ENCODE measurements at places on chromosomes 4 and X.
A peak's percentile ranks its signal among the peaks of the same experiment; 100 is the strongest.

DNA sequence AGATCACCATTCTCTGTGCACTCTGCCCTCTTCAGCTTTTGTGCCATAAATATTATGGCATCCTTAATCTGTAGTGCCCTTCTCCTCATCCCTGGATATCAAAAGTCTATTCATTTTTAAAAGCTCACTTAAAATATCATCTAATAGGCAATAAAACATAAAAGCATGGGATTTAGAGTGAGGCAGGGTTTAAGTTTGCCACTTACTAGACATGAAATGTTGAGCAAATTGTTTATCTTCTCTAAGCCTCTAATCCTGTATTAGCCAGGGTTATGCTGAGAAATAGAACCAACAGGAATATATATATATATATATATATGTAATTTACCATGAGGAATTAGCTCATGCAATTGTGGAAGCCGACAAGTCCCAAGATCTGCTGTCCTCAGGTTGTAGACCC is 472.4 kb upstream of the HS3ST1 start:
- DNase-seq = no peak

GRCh38 chr4:74039315-74039763 is 850 bp upstream of the CXCL3 start:
- DNase-seq = no peak

DNA sequence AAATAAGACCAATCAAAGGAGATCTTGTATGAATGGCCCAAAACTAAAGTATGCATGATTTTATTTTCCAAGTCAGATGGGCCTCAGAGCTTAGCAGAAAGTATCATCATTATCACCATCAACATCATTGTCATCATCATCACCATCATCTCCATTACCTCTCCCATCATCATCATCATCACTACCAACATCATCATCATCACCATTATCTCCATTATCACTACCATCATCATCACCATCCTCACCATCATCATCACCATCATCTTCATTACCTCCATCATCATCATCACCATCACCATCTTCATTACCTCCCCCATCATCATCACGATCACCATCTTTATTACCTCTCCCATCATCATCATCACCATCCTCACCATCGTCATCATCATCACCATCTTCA is 363.9 kb downstream of the DHRSX start:
- DNase-seq = no peak

DNA sequence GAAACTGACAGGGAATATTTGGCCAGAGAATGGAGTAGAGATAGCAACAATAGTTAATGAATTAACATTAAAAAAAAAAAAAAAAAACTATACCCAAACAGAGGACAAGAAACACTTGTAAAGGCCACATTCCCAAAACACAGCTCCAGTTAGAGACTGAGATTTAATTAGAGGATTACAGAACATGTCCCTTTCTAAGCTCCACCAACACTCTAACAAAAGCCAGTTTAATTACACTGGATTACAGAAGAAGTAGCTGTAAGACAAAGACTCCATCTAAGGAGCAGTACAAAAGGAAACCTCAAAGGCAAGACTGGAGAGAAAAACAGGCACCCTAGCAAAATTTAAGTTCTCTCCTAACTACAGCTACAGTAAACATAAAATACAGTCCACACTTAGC is 1247.7 kb upstream of the AGA start:
- DNase-seq = no peak

- no peak for DNase-seq
Measured at GRCh38 chrX:110600745-110601310, 194.8 kb downstream of the CHRDL1 start.

DNA sequence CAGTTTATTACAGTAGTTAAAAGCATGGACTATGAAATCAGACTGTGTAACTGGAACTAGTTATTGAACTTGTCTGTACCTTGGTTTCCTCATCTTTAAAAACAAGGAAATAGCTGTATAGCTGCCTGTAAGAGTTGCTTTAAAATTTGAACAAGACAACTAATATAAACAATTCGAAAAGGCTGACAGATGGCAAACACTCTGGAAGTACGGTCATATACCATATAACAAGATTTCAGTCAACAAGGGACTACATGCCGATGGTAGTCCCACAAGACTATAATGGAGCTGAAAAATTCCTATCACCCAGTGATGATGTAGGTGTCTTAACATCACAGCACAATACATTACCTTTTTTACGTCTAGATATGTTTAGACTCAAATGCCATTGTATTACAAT is 78.7 kb downstream of the CNOT6L start:
- no peak for DNase-seq

- no peak for DNase-seq
Measured at GRCh38 chr4:183700407-183700806, 41.3 kb downstream of the TRAPPC11 start.

DNA sequence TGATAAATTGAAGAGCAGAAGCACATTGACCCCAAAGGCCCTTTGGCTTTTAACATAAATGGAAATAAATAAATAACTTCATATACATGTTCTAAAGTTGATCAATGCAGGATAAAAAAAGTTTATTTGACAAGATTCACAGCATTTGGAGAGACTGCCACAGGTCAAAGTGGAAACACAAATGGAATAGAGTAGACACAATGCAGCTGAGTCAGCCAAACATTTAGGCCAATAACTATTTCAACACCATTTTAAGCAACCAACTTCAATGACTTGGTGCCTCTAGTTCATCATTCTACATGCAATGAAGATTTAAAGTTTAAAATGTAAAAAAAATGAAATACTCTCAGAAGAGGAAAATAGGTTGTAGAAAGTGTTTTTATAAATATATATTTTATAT is 365.2 kb downstream of the FAT4 start:
- no peak for DNase-seq

- peak; percentile 34 for DNase-seq
Measured at GRCh38 chrX:111098874-111099273, 2.9 kb downstream of the PAK3 start.

DNA sequence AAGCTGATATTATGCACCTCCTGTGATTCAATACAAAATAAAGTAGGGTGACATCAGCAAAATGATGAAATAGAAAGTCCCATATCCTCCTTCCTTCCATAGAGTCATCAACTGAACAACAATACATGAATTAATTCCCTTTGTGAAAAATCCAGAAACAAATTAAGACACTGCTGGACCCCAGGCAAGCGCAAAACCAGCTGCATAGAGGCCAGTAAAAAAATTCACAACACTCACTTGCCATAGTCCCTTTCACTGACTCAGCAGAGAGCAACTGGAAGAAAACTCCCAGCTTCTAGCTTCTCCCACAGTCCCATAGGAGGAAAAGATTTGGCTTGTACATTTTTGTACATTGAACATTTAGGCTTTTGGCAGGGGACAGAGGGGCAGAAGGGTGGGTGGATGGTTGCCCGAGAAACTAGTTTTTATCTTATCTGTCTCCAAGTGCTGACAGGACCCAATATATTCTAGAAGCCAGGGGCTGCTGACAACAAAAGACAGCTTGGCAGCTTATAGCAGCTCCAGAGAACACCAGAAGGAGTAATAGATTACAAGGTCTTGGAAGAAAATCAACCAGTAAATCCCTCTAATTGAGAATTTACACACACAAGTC is 124.6 kb downstream of the NDST3 start:
- DNase-seq = no peak

DNA sequence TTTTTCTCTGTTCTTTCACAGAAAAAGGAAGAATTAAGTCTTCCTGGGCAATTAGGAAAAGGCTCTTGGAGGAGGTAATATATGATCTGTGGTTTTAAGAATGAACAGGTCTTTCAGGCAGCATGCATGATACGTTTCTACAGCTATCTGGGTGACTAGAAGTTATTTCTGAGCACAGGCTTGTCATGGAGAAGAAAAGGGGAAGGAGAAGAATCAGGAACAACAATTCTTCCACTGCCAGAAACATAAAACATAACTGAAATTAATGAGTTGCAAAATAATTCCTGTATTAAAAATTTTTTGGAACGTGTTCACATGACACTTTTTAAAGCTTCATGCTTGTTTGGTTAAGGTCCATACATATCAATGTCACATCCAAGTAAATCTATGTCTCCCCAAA is 17.7 kb upstream of the STIM2 start:
- DNase-seq = no peak

DNA sequence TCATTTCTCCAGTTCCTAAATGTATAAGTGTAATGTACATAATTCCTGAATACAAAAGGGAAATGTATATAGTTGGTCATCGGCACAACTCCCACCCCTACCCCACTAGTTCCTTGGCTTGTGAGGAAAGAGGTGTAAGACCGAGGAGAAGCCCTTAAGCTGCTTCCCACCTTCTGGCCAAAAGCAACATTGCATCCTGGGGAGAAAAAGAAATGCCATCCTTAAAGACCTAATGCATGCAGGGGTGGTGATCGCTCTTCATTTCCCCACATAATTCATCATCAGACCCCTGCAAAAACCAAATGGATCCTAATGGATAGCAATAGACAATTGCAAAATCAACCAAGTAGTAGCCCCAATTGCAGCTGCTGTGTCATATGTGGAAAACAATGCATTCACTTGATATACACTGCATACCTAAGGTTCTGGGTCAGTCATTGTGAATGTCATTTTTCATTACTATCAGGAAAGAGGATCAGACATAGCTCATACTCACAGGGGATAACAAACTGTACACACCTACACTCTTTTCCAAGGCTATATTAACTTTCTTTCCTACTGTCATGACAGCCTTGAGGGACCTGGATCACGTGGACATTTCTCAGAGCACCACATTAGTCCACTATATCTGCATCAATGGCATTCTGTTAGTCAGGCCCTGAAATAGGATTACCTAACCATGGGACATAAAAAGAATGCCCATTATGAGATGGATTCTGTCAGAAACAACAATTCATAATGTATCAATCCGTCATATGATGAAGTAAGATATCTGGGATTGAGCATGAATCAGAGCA is 31.7 kb upstream of the NFXL1 start:
- DNase-seq = no peak

DNA sequence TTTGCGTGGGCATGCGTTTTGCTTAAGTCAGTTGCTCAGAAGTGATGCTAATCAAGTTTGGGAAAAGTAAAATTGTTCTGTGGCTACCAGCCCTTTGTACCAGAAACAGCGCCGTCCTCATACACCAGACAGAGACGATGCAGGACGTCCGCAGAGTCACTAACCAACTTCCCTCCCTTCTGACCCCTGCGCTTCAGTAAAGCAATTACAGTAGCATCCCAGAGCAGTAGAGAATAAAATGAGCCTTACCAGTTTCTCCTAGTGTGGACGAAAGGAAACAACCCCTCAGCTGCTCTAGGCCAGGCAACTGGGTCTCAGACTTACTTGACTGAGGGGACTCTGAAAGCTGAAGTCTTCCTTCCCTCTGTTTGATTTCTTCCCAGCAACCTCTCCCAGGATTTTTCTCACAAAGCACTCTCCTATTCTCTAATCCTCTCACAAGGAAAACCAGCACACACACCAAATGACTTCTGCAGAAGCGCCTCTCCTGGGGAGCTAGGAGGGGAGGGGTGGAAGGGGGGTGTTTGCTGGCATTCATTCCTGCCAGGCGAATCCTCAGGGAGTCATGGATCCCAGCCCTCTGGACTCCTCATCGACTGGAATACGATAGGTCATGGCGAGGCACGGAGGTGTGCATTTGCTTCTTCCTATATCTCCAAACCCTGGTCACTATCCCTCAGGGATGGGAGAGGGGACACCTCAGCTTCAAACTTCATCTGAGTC is 56.0 kb upstream of the MID1 start:
- DNase-seq = no peak

DNA sequence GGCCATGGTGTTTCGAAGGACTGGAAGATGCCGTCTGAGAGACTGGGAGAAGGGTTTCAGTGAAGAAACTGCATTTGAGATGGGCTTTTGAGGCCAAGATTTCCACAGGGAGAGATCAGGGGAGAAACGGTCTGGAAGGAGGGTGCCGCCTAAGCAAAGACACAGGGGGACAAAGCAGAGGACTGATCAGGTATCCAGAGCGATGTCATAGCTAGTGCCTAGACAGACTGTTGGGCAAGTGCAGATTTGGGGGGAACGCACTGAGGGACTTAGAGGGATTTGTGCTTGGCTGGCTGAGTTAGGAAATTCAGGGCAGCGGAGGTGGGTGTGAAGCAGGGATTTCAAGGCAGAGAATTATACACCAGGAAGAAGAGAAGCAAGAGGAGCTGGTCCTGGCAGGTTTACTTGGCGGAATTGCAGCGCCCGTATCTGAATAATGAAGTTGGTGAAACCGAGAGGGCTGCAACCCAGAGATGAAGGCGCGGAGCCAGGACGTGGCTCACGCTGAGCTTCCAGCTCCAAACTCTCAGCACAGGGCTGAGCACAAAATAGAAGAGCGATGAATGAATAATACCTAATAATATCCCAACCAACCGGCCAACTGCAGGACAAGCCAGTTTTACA is 106.9 kb downstream of the MAML3 start:
- DNase-seq = peak; percentile 22

DNA sequence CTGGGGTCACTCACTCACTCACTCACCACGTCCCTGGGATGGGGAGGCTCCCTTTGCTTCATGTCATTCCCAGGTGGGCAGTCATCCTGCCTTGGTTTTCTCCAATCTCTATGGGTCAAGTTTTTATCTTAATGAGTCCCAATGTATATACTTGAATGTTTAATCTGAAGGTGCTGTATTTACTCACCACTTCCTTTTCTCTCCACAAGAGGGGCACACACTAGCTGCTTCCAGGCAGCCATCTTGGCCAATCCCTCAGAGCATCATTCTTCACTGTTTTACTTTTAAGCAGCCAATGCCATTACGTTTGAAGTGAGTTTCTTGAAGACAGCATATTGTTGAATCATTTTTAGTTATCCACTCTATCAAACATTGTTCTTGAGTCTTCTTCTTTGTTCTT is 153.4 kb upstream of the ARSJ start:
- no peak for DNase-seq

DNA sequence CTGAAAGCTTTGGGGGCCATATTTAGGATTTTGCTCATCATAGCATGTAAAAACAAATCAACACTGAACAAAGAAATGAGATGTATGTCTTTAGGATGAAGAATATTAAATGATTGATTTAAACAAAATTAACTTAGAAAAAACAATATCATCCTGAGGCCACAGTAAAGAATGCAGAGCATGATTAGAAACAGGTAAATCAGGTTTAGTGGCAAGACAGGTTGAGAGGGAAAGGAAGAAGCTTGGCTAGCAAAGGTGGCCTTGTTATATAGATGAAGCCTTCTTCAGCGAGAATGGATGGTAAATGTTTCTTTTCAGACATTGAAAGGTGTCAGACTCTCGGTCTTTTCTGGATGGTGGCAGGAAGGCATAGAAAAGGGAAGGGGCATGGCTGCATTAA is 11.9 kb upstream of the MAGEB16 start:
- no peak for DNase-seq

DNA sequence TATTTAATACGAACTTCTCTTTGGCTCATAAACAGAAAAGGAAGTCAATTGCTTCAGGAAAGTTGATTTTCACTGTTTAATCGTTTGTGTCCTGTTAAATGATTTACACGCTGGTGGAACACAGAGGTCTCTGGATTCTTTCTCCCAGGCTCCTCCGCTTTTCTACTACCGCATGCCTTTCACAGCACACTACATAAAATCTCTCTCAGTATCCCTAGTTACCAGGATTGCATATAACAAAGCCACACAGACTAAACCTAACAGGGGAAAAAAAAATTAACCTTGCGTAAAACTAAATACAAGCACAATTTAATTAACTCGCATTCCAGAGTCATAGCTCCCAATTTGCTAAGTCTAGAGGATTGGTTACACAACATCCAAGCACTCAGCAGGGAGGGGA is 133.9 kb downstream of the CORIN start:
- DNase-seq = no peak

All from midbrain (tissue), 1 donor.